Iris pigment epithelial cell (primary cell): ENCODE measurements at places on chromosomes 4 and X.

- DNase-seq, result peak; percentile 40
Observed at GRCh38 chr4:153731239-153731638, 28.6 kb downstream of the RNF175 start.

GRCh38 chrX:4268676-4269075 is 555.2 kb upstream of the PRKX start:
- DNase-seq, result no peak

DNA sequence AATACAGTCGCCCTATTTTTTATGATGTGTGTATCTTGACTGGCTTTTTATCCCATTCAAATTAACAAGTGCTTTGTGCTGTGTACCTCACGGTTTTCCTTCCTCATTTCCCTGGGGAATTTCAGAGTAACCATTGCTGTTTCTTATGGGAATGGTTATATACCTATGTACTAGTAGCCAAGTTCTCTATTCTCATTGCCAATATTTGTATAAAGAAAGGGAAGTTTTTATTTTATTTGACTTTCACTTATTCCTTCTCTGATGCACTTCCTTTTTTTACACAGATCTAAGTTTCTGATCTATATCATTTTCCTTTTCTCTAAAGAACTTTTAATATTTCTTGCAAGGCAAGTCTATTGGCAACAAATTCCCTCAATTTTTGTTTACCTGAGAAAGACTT is 181.3 kb downstream of the SOWAHB start:
- no peak for DNase-seq

- DNase-seq, result peak; percentile 93
Observed at GRCh38 chrX:14673764-14674163, 144.4 kb downstream of the GLRA2 start.

- DNase-seq, result peak; percentile 91
Observed at GRCh38 chr4:7210824-7211223, 18.5 kb downstream of the SORCS2 start.

DNA sequence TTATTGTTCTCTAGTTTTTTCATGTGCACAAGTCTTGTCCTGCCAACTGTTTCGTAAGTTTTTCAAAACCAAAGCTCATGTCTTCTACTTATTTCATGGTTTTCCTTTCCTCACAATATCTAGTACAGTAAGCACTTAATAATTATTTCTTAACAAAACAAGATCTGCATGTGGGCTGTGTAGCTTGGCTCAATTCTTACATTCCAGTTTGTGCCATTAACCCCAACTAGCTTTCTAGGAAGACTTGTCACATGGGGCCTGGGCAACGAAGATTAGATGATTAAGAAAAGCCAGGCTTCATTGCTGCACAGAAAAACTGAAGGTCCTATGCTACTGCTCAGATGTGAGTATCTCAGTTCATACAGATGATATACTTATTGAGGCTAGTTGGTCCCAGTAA is 155.3 kb upstream of the TEX13A start:
- DNase-seq, result peak; percentile 76

DNA sequence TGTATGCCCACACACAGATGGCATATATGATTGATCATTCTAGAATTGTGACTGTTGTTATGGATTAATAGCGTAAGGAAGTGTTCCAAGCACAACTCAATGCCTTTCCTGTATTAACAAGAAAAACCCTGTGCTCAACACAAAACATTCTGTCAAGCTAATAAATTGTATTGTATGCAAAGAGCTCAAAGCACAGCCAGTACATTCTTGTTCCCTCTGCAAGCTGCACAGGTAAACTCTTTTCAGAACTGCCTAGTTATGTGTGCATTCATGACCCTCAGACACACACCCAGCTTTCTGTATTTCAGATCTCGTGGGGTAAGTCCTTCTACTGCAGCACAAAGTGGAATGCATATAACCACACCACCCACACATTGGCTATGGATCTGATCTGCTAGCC is 34.3 kb upstream of the BANK1 start:
- no peak for DNase-seq

DNA sequence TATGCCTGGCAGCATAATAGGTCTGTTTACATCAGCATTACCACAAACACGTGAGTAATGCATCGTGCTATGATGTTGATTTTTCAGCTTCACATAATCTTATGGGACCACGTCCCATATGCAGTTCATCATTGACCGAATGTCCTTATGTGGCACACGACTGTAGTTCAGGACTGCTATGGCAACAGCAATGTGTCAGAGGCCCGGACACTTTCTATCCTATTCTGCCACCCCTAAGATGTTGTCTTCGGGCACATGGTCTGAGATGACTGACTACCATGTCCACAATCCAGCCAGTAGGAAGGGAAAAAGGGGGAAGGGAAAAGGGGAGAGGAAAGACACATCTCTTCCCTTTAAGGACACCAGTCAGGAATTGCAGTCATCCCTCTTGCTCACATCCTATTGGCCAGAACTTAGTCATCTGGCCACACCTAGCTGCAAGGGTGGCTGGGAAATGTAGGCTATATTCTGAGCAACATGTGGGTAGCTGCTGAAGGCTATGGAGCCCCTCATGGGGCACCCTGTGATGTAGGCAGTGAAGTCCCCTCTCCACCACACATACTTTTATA is 196.0 kb upstream of the RBPJ start:
- DNase-seq, result peak; percentile 40

- DNase-seq, result peak; percentile 39
Observed at GRCh38 chr4:47837094-47837907, 566 bp downstream of the CORIN start.

DNA sequence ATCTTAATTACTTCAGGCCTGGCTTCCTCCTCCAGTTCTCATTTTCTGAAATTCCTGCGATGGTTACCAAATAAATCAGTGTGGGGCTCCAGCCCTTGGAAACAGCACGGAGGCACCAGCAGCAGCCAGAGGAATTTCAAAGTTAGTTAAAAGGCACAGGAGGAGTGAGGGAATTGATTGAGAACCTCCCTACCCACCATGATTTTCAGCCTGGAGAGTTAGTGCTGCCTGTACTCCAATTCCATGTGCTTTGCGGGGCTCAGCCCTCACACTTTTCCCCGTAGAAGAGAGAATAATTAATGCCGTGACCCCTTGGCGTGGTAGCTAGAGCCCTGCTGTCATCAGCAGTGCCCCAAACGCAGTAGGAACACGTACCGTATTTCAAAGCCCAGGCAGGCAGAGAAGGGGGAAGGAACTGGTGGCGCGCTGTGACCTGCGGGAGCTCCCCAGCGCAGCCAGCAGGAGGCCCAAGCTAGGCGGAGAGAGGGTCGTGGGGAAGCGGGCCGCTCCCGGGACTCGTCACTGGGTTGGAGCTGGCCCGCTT is 84.0 kb upstream of the IGFBP7 start:
- no peak for DNase-seq

- DNase-seq, result no peak
Observed at GRCh38 chr4:115418635-115419396, 305.4 kb upstream of the NDST4 start.

DNA sequence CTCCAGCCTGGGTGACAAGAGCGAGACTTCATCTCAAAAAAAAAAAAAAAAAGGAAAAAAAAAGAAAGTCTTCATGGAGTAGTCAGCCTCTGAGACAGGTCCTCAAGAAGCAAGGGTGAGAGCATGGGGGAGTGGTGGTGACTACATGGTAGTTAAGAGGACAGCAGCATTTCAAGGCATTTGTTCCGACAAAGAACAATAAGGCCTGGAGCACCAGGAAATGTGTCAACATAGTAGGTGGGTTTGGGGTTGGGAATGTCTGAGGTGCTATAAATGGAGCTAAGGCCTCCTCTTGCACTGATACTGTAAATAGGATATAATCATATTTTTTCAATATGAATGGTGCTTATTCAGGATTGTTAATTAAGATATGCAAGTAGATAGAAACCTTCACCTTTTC is 34.4 kb downstream of the GPR82 start:
- no peak for DNase-seq

DNA sequence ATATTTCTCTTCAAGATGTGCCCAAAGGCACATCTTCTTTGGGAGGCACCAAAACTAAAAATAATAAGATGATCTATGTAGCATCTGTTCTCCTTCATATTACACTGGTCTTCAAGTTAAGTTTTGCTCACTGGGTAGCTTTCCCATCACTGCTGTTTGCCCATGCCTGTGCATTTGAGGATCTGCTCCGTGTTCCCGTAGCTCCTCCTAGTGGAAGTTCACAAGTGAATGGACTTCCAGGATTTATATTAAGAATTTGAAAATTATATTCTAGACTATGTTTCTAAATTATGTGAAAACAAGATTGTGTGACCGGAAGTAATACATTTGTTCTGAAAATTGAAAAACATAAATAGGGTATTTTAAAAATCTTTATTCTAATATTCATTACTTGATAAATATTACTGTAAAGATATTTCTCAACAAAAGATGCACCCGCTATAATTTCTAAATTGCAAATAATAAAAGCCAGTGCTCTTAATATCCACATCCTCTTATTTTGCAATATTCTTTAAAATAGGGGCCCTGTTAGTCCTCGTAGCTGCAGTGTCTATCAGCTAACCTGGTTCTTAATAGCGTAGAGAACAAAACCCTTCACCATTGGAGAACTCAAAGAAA is 147.7 kb downstream of the RBM46 start:
- peak; percentile 65 for DNase-seq

DNA sequence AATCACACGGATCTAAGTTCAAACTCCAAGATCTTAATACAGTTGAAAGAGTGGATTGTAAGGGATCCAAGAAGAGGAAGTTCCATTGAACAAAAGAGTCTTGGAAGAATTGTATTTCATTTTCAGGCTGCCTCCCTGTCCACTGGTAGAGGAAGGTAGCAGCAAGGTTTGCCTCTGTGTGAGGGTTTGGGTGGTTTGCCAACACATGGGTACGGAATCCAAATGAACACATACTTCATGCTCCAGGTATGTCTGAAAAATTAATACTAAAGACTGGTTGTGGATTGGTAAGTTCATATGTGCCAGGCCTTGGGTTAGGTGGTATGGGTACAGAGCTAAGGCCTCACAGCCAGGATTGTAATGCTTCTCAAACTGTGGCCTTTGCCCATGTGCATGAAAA is 523.6 kb upstream of the BOD1L1 start:
- peak; percentile 4 for DNase-seq
